Stimulated activated CD8-positive, alpha-beta memory T cell treated with anti-CD3 and anti-CD28 coated beads, Interleukin-15, amount 100 ng/mL, for 24 hours (primary cell): ENCODE measurements at places on chromosomes 5 and 9.

DNA sequence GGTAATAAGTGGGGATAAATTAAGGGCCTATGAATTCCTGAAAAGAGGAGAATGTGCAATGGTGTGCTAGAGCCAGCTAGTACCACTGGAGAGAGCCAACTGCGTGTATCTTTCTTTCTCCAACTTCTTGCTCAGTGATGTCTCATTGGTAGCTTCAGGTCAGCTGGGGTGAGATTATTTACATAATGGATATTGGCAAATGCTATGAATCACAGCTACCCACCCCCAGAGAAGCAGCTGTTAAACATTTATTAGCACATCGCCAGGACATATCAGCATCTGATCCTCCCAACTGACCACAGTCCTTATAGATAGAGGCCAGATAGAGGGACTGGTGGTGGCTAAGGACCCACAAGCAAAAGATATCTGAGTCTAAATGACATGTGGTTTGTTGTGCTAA, 421.3 kb downstream of the ACTL7B start:
- DNase-seq: no peak

DNA sequence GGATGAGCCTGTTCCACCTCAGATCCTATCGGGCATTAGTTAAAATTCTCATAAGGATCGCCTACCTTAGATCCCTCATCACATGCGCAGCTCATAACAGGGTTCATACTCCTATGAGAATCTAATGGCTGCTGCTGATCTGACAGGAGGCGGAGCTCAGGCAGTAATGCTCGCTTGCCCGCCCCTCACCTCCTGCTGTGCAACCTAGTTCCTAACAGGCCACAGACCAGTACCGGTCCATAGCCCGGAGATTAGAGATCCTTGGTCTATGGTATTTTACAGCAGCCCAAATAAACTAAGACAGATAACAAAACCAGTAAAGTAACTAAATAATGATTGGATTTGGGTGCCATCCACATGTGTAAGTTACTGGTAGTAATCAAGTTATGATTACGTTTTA, 17.5 kb downstream of the GOLPH3 start:
- no peak for DNase-seq

- DNase-seq: no peak
Measured at GRCh38 chr9:137312852-137313325, 10.8 kb upstream of the NRARP start.

DNA sequence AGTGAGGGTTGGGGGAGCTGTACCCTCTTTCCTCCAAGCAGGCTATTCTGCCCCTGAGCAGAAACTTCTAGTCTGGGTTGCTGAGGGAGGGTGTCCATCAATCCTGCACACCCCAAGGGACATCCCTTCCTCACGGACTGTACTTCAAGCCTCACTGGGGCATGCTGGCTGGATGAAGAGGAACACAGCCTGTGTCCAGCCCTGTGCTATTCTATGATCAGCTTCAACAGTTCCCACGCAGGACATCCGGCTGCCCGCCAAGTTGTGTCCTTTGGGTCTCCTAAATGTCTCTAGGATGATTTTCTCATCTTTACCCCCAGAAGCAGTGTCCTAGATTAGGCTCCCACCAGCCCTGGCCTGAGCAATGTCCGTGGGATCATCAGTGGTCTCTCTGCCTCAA, 68.1 kb downstream of the CRB2 start:
- no peak for DNase-seq

DNA sequence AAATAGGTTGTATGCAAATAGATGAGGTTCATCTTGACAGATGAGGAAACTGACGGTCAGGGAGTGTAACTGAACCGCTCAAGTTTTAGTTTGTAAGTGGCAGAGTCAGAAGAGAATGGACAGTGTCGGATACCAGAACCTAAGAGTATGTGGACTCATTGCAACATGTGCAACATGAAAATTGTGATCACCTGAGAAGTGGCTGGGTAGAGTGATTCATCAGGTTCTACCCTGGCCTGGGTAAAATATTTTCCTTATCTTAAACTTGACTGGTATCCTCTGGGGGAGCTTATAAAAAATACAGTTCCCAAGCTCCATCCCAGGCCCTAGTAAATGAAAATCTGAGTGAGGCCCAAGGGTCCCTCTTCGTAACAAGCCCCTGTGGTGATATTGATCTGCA, 35.2 kb upstream of the MIER3 start:
- no peak for DNase-seq

GRCh38 chr9:8365029-8365428, 565.5 kb upstream of the DMAC1 start:
- no peak for DNase-seq

- DNase-seq: no peak
Measured at GRCh38 chr5:145856285-145856818, 16.5 kb downstream of the GRXCR2 start.

DNA sequence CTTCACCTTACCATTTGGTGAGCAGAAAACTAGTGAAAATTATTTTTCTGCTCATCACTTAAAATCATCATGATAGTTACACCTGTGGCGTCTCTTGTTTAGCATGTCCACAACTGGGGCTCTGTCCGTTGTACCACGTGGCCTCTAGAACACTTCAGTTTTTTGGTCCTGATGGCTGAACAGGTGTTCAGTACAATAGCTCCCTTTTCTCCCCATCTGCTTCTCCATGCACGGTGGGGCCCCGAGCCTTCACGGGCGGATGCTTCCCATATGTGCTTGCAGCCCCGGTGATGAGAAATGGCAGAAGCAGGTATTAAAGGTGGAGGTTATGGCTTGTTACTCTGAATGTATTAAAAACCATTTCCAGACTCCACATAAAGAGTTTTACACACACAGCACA, 304.1 kb downstream of the CWC27 start:
- DNase-seq: no peak

DNA sequence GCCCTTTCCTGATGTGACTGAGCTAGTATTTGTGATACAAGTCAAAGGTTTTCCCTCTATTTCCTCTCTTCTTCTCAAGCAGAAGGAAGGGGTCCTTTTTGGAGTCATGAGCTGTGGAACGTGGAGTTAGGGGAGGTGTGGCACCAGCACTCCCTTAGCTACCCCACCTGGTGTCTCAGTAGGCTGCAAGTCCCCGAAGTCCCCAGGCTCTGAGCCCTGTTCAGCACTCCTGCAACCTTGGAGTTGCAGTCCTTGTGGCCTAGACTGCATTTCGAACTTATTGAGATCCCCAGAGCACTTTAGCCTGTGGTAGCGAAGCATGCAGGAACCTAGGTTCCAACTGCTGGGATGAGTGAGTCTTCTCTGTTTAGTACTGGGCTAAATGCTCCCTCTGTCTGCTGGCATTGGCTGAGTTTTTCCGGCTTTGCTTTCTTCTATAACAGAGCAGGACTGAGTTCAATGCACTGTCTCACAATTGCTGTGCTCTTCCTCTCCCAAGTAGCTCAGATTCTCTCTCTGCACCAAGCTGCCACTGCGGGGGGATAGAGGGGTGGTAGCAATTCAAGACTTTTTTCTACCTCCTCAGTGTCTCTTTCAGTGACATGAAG, 600.7 kb upstream of the CDH9 start:
- DNase-seq: no peak

- DNase-seq: no peak
Measured at GRCh38 chr5:54492178-54492577, 25.4 kb upstream of the SNX18 start.

- no peak for DNase-seq
Measured at GRCh38 chr5:82365744-82366228, 87.6 kb upstream of the RPS23 start.

DNA sequence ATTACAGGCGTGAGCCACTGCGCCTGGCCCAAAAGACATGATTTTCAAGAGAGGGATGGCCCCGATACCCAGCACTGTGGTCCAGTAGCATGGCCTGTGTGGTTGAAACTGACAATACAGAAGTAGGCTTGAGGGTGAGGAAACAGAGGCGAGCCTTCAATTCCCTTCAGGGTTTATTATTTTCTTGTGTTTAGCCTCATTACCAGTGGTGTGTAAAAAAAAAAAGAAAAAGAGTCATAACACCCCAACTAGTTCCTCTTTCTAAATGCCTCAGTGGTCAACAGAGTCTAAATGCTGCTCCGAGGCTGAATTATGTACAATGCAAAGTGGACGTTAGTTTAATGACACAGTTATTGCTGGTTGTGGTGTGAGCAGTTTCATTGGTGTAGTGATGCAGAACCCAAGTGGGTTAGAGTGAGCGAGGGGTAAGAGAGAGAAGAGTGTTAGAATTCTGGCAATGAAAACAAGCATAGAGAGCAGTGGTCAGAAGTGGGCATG, 58.8 kb downstream of the SNX30 start:
- DNase-seq: no peak

GRCh38 chr5:56735849-56736641, 79.3 kb upstream of the MAP3K1 start:
- DNase-seq: no peak

DNA sequence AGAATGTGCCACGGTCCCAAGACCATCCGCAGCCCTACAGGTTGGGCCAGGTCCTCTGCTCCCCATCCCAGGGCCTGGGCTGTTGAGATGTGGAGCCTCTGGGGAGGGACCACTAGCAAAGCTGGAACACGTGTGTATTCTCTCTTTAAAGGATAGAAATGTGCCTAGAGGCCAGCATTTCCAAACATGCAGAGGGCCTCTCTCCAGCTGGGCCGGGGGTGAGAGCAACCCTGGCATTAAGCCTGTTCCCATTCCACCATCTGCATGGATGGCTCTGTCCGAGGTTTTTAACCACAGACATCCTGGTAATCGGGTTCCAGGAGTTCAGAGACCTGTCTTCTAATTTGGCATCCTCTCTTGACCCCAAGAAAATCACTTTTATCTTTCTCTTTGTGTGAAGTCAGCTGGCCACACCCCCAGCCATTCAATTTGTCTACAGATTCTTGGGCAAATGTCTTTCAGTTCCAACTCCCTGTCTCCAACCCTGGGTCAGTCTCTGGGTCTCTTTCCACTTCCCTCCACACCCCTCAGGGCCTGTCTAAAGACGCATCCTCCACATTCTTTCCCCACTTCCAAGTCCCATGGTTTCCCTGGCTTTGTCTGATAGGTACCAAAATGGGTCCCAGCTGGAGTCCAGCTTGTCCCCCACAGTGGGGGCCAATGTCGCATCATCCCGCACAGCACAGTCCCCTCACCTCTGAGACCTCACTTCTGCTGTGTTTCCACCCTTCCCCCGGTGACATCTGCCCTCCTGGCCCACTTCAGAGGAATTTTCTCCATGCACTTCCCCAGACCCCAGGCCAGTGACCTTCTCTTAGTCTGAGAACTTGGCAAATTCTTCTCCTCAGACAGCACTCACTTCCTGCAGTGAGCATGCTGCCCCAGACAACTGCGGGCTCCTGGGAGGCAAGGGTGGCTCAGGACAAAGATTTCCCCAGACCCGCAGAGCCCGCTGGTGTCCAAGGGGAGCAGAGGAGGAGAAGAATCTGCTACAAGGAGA, 56.8 kb downstream of the PTPDC1 start:
- DNase-seq: no peak

GRCh38 chr9:109683521-109683920, 96.5 kb upstream of the PALM2AKAP2 start:
- DNase-seq: no peak

DNA sequence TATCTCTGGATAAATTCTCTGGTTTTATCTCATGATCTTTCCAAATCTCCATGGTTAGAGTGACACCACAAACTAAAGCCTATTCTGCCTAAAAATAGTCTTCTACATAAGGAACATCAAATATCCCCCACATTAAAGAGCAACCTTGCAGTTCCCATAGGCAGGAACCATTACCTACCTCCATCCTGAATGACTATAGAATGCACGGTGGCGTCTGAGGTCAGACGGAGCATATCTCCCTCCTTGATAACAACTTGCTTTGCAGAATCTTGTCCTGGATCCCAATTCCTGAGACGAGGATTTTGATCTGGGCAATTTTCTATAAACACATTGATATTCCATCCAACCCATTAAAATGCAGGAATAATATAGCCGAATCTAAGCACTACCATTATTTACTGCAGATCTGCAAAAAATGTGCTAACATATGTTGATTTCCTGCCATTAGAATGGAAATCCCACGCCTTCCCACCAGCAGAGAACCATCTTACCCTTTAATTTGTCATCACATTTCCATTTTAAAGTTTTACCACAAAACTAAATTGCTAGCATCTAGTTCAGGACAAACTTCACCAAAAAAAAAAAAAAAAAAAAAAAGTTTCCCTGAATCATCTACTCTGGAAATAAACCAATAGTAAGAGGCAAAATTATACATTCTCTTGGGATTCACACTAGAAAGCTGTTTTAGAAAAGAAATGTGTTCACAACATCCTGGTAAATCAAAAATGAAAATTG, 22.1 kb downstream of the CEMIP2 start:
- no peak for DNase-seq

DNA sequence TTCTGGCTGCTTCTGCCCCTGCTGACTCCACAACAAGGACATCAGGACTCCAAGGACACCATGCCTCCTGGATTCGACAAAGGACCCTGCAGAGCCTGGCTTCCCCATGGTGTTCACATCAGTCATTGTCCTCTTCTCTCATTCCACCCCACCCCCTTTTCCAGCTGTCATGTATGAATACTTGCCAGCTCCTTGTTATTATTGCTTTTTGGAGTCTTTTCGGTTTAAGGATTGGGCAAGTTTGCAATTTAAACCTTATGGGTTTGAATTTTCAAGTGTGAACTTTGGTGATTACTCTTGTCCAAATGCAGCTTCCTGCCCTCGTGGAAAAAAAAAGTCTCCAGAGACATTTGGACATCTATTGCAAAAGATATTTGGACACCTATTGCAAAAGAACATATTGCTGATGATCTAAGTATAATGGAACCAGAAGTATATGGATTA, 14.2 kb upstream of the LVRN start:
- DNase-seq: no peak

DNA sequence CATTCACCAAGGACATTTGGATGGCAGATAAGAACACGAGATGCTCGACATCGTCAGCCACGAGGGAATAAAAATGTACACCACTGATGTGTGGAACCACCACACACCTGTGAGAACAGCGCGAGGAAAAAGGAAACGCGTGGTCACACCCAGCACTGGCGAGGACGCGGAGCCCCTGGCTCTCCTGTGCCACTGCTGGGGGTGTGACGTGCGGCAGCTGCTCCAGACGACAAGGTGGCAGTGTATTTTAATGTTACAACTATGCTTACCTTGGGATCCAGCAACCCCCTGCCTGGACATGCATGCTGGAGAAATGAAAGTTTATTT, 13.6 kb upstream of the CEP72 start:
- DNase-seq: no peak

DNA sequence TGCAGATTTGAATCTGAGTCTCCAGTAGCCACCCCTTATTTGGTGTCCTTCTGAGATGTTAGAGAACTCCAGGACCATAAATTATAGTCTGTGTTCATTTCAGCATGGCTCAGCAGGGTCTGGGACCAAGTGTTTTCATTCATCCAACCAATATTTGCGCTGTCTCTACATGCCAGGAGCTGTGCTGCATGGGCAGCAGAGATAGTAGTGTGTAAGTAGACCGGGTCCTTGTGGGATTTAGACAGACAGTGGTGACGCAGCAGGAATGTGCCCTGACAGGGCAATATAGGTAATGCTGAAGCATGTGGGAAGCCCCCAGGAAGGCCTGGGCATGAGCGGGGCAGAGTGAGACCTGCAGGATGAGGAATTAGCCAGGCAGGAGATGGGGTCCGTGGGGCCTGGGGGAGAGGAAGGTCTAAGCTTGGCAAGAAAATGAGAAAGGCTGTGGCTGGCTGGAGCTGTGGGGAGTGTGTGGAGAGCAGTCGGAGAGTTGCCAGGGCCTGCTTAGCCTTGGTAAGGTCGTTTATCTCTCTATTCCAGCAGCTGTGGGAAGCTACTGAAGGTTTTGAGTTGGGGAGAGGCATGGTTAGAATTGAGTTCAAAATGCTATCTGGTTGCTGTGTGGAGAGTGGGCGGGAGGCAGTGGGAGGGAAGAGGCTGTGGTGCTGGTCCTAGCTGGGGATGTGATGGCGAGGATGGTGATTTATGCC, 16.8 kb downstream of the STXBP1 start:
- no peak for DNase-seq

GRCh38 chr5:103355579-103355978, 97.0 kb downstream of the MACIR start:
- no peak for DNase-seq
